ENCODE measurements at places on chromosomes 5 and 9.

DNA sequence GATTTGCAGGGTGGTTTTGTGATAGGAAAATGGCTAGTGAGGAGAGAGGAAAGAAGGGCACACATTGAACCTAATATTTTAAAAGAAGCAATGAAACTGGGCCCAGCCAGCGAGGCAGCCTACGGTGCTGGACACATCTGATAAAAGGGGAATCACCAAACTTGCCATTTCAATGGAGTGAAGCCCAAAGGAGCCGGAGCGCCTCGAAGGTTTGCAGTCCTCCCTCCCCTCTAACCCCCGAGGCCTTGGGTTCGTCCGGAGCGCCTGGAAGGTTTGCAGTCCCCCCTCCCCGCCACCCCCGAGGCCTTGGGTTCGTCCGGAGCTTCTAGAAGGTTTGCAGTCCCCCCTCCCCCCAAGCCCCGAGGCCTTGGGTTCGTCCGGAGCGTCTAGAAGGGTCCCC, 132.6 kb downstream of the TENT4A start:
- DNase-seq = no peak

GRCh38 chr5:138351517-138351916, 968 bp upstream of the KDM3B start:
- DNase-seq = no peak

- no peak for DNase-seq
These were observed 85.3 kb upstream of the SARDH start for GRCh38 chr9:133823189-133824105.

DNA sequence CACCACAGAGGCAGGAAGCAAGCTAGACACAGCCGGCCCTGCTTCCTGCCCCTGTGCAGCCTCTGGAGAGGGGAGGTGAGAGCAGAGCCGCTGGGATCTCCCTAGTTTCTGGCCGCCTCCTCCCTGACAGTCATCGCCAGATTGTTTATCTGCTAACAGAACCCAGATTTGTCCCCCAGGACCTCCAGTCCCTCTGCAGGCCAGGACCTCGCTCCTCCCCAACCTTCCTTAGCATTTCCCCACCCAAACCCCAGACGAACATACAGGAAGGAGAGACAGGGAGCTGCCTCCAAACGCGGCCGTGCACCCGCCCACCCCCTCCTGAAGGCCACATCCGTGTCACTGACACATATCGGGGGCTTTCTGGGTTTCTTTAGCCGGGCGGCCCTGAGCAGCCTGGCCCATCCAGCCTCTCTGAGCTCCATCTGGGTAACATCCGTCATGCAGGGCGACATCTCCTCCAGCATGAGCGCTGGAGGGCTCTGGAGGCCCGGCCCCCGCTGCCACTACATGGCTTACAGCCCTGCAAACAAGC, 47.5 kb downstream of the DBH start:
- peak; percentile 50 for DNase-seq

- DNase-seq = no peak
These were observed 376.6 kb downstream of the EFNA5 start for GRCh38 chr5:107294211-107294550.

GRCh38 chr9:111161015-111161415, 122.7 kb upstream of the LPAR1 start:
- DNase-seq = no peak

DNA sequence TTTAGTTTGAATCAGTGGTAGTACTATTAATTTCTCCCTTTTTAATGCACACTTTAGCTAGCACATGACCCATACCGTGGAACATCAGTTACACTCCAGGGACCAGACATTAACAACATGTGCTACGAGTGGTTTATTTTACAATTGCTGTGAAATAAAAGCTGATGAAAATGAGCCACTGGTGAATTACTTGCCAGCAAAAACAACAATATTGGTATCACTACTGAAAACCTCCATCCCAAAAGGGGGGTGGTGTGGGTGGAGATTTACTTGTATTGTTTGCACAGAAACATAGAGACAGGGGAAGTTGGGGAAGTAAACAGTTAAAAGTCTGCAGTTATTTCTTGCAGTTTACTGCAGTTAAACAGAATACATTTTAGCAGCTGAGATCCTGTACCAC, 369.6 kb upstream of the GRAMD2B start:
- DNase-seq = no peak

DNA sequence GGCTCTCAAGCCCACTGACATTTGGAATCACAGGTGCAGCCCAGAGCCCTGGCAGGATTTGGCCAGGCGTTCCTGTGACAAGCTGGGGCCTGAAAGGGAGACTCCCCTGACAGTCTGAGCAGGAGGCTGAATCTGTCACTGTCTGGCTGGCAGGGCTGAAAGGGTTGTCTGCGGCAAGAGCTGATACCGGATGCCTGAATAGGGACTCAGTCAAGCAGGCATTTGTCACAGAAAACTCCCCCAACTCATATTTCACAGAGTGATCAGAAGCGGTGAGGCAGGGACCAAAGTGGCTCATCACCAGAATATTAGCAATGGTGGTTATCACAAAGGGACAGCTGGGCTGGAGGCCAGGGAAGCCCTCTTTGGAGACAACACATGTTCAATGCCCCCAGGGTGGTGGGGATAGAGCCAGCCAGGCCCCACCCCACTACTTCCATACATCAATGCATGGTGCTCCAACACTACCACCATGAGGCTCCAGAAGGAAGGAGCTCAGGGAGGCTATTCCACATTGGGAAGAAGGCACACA, 295.5 kb downstream of the DTWD2 start:
- no peak for DNase-seq

GRCh38 chr5:149319174-149319573, 26.1 kb upstream of the GRPEL2 start:
- DNase-seq = no peak

GRCh38 chr9:19358701-19359100, 21.3 kb downstream of the RPS6 start:
- no peak for DNase-seq

- DNase-seq = no peak
These were observed 107.9 kb upstream of the DAP start for GRCh38 chr5:10868956-10869355.

- DNase-seq = no peak
These were observed 97.4 kb downstream of the TMC1 start for GRCh38 chr9:72618811-72619210.

GRCh38 chr5:97245386-97245785, 62.3 kb upstream of the RIOK2 start:
- no peak for DNase-seq

DNA sequence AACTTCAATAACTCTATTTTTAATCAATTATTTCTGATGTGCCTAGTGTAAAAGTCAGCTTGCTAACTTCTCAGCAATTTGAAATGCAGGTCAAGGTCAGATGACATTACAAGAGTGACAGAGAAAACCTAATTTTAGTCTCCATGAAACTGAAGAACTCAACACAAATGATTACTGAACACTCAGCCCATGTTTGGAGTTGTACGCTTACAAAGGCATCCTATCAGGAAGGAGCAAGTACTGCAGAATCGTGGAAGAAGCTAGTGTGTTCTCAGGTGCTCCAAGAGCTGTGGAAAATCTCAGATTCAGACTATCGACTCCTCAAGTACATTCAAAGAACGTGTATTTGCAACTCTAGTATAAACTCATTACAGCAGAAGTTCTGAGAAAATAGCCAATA, 526.7 kb downstream of the PDE4D start:
- DNase-seq = no peak

- no peak for DNase-seq
These were observed 57.9 kb upstream of the CNOT6 start for GRCh38 chr5:180436275-180436674.

- no peak for DNase-seq
These were observed 192.9 kb downstream of the PIK3R1 start for GRCh38 chr5:68408345-68408871.

DNA sequence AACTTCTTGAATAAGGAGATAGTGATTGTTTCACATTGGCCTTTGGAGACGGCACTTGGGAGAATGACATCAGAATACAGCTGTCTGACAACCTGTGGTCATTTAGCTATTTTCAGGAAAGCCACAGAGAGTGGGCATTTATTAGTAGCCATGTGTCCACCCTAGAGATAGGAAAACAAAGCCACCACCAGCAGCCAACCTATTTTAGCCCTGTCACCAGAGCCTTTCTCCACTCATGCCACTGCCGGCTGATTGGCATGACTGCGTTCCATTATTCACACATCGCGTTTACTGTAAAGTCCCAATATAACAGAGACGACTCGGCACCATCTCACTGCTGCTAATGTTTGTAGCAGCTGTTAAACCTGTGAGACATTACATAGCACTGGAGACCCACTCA, 330.1 kb downstream of the NDUFS4 start:
- DNase-seq = no peak

DNA sequence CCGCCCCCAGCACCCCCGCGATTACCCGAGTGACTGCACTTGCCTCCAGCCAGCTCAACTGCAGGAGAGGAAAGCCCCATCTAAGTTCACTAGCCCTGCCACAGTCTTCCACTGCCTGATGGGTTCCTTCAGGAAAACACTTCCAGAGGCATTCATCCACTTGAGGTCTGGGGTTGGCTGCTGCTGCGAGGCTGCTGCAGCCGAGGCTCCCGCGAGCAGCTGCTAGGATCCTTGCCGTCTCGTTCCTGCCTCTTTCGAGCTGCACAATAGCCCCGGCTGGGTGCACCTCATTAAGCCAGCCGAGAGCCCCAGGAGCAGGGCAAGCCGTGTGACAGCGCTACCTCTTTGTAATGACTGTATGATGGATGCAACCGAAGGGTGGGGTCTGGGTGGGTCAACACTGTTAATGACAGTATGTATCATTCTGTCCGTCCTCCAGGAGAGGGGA, 24.2 kb upstream of the ELAVL2 start:
- no peak for DNase-seq

DNA sequence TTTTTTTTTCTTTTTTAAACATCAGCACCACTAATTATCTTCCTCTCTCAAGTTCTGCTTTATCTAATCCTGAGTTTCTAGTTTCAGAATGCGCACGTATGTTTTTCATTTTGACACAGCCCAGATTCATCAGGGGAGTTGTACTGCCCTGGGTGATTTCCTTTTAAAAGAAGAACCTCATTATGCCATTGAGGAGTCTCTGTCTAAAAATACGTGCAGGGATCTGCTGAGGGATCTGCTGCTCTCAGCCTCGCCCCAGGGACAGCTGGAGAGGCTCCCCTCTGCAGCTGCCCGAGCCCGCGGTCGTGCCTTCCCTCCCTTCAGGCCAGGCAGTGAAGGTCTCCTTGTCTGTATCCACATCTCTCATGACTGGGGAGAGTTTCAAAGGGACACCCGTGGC, 273.1 kb downstream of the ARHGEF28 start:
- no peak for DNase-seq

DNA sequence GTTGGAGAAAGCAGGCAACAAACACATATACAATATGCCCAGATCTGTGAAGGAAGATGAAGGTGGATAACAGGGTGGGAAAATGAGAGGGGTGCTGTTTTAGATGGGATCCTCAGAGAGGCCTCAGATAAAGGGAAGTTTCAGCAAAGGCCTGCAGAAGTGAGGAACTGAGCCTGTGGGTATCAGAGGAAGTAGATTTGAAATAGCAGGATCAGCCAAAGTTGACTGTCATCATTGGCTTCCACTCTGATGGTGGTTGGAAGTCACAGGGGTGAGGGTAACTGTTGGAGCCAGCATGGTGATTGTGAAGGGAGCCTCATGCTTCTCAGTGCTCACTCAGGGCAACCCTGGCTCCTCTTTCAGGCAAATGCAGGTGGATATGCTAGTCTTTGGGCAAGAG, 607.2 kb upstream of the CLINT1 start:
- DNase-seq = no peak

DNA sequence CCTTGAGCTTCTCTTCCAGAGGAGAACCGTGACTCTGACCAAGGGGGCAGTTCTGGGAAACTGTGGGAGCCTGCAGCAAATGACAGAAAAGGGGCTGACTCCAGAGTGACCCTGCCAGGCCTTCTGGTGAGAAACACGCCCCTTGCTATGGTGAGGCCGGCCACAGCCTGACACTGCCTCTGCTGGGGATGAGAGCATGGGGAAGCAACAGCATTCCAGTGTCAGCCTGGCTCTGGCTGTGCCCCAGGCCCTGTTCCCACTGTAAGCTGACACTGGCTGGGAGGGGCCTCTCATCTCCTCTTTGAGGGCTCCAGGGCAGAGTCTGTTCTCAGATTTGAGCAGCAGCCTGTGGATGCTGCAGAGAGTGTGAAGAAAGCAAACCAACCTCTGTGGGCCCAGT, 180.0 kb upstream of the IL12B start:
- no peak for DNase-seq

DNA sequence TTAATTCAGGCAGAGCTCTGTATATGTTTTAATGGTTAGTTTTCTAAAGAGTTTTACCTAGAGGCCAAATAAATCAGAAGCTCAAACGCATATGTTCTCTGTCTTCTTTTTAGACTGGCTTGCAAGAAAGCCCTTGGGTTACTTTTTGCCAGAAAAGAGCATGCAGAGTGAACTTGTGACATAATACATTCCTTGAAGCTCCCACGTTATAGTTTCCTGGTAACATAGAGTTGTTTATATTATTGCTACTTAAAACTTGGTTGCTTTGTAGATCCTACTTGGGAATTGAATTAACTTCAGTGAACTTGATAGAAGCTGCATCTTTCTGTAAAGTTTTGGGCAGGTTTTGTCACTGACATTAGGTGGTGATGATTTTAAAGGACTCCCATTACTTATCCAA, 102.9 kb downstream of the C9orf152 start:
- DNase-seq = no peak

GRCh38 chr5:64458948-64459347, 46.9 kb upstream of the RGS7BP start:
- DNase-seq = no peak

DNA sequence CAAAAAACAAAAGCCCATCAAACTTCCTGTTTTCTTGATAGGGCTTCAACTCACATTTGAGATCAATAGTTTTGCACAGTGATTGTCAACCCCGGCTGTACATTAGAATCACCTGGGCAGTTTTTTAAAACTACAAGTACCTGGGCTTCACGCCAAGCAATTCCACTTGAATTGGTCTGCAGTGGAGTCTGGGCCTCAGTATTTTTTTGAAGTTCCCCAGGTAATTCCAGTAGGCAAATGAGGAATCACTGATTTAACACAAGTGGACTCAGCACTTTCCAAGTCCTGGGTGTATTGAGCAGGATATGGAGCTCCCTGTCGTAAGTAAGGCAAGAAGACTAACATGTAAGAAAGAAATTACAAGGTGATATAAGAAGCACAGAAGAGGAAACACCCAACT, 14.8 kb upstream of the SMIM15 start:
- no peak for DNase-seq

GRCh38 chr9:17487467-17487866, 91.4 kb upstream of the SH3GL2 start:
- DNase-seq = no peak

- DNase-seq = no peak
These were observed 57.6 kb downstream of the PRRC1 start for GRCh38 chr5:127574852-127575679.

GRCh38 chr5:78974011-78974410, 11.1 kb downstream of the ARSB start:
- no peak for DNase-seq

All from stimulated activated CD4-positive, alpha-beta T cell treated with anti-CD3 and anti-CD28 coated beads, Interleukin-4, amount 100 ng/mL, for 1 hour (primary cell).